ENCODE measurements at places on chromosomes 6 and 20.

- no peak for DNase-seq
These were observed 9.8 kb downstream of the RAET1G start for GRCh38 chr6:149913085-149913484.

GRCh38 chr20:39318911-39319310, 356.8 kb downstream of the DHX35 start:
- DNase-seq = no peak

DNA sequence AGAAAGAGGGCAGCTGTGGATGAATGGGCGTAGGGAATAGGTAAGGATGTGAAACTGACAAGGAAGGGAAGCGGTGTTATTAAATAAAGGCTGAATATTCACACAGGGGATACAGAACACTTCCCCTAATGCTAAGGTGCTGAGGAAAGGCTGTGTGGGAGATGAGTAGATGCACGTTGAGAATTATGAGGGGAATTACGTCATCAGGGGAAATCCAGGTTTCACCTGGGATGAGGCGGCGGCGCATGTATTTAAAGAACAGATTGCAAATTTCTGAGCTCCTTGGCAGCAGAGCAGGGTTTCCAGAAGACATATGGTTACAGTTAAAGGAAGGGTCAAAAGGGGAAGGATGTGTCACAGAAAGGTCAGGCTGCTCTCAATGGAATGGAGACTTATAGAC, 28.7 kb upstream of the EDN1 start:
- no peak for DNase-seq

- DNase-seq = no peak
These were observed 327.9 kb upstream of the KHDRBS2 start for GRCh38 chr6:62613928-62614327.

DNA sequence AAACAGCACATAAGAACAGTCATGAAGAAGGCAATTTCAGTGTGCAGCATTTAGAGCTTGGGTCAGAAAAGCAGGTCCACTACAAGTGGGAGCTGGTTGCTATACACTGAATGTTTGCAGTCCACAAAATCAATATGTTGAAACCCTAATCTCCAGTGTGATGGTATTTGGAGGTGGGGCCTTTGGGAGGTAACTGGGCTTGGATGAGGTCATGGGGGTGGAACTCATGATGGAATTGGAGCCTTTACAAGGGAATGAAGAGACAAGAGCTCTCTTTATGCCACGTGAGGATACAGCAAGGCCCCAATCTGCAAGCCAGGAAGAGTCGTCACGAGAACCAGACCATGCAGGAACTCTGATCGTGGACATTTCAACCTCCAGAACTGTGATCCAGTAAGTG, 216.7 kb upstream of the SLC35B3 start:
- DNase-seq = no peak

GRCh38 chr20:48530957-48531356, 296.8 kb downstream of the PREX1 start:
- no peak for DNase-seq

DNA sequence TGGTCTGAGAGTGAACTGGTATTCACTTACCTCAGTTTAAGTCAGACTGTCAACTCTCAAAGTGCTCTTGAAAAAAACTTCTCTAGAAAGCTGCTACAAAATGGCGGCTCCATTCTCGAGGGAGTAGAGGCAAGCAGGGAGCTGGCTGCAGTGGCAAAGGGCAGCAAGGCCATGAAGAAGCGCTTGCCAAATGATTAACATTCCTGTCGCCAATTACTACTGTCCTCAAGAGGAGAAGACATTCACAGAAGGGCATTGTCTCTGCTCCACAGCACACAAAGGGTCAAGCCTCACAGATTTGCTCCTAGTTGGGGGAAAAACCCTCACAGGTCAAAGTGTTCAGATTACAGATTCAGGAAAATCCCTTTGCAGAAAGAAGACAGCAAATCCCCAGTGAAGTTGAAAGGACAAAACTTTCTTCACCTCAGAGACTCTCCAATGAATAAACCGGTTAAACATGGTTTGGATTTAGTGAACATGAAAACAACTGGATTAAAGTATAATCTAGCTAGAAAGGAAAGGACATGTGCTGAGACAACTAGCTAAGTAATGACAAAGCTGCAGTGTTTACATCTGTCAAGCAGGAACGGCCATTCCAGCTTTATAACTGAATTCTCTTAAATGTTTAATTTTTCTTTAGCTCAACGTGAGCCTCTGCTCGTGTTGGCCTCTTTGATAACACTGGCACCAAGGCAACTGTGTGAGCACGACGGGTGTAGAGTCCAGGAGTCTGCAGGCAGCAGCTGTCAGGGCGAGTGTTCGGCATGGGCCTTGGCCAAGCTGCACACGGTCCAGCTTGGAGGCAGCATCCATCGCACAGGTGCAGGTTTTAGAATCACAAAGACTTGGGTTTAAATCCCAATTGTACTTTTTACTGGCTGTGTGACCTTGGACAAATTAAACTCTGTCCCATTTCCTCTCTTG, 37.6 kb downstream of the NR2E1 start:
- DNase-seq = no peak

DNA sequence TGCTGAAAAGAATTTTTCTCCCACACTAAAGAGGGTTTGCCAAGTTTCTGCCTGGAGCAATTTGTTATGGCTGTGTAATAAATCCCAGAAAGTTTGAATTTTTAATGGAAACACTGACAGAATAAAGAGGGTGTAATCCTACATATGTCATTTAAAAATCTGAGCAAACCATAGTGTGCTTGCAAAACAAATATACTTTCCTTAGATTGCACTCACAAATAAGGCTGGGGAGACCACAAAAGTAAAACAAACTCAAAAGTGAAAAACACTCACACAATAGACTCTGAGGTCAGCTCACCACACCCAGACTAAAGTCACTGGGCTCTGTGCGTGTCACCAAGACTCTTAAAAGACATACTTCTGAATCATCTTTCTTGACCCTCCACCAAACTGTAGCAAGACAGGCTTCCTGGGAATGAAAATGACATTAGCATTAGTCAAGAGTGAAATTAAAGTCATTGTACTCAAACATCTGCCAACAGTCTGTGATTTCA, 4.8 kb upstream of the ATXN1 start:
- DNase-seq = no peak

- no peak for DNase-seq
These were observed 149.3 kb upstream of the FOXQ1 start for GRCh38 chr6:1162367-1163275.

- DNase-seq = no peak
These were observed 228.7 kb upstream of the PLN start for GRCh38 chr6:118319416-118319815.

DNA sequence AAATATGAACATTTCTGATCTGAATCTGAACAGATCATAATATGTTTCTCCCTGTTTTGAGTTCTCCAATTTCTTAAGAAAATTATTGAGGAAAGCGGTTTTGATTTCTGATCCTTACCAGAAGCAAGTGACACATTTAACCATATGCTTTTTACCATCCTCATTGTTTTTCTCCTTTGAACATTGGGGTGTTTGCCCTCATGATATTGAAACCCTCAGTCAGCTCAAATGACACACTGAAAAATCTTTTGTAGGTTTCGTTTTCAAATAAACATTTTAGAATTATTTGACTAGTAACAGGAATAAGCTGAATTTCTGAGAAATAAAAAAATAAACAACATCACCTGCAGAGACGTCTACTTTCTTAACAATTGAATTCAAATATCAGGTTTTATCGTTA, 252.1 kb downstream of the DOK5 start:
- DNase-seq = no peak

- no peak for DNase-seq
These were observed 215.0 kb upstream of the SHLD1 start for GRCh38 chr20:5535125-5535756.

GRCh38 chr6:107941627-107942026, 16.4 kb downstream of the SEC63 start:
- no peak for DNase-seq

DNA sequence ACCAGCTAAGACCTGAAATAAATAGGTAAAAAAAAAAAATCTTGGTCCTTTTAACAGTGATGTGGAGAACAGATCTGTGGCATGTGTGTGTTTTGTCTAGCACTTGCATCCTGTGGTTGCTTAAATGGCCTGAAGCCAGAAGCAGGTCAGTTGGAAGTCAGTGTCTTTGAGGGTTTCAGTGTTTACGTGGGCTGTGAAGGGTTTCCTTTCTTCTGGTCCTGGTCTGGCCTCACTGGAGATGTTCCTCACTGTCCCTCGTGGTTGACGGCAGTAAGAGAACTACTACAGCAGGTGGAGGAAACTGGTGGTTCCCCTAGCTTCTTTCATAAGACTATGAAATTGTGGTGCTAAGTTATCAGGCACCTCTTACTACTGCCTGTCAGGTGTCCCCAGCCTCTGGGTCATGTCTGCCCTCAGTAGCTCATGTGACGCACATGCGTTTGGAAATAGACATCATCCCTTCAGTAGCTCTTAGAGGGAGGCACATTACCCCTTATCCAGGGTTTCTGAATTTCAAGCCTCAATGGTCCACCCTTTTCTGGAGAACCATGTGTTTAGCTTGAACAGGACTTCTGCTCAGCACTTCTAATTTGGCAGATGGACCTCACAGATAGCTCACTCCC, 59.4 kb upstream of the SCP2D1 start:
- DNase-seq = no peak

DNA sequence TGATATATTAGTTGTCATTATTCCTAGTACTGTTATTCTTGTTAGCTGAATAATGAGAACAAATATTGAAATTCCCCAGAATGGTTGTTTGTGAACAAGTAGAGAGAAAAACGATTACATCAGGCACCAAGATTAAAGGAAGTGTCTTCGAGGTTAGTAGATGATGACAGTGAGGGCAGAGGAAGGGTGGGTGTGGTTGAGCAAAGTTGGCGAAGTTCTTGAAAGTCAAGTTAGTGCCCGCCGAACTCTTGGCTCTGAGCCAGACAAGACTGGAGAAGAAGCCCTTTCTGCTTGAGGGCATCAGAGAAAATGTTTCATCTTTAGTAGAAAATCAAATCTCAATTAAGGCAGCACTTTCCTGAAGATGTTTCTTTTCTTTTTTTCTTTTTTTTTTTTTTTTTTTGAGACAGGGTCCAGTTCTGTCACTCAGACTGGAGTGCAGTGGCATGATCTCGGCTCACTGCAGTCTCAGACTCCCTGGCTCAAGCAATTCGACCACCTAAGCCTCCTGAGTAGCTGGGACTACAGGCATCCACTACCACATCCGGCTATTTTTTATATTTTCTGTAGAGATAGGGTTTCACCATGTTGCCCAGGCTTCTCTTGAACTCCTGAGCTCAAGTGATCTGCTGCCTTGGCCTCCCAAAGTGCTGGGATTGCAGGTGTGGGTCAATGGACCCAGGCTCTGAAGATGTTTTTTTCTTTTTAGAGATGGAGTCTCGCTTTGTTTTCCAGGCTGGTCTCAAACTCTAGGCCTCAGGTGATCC, 77.1 kb downstream of the SGK1 start:
- DNase-seq = peak; percentile 82

DNA sequence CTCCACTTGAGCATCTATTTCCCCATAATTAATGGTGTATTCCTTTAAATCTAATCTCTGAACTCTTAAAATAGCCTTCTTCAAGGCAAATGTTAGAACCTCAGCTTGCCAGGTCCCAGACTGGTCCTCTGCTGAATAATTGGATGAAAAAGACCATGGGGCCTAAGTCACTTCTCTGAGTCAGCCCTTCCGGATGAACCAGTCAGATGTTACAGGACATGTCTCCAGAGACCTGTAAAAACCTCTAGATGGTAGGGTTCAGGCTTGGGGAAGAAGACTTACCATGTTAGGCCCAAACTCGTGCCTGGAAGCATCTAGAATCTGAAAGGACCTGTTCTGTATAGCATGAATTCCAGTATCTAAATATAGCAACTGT, 97.3 kb downstream of the CDKAL1 start:
- no peak for DNase-seq

- DNase-seq = no peak
These were observed 1405.1 kb upstream of the EYS start for GRCh38 chr6:67112120-67112519.

DNA sequence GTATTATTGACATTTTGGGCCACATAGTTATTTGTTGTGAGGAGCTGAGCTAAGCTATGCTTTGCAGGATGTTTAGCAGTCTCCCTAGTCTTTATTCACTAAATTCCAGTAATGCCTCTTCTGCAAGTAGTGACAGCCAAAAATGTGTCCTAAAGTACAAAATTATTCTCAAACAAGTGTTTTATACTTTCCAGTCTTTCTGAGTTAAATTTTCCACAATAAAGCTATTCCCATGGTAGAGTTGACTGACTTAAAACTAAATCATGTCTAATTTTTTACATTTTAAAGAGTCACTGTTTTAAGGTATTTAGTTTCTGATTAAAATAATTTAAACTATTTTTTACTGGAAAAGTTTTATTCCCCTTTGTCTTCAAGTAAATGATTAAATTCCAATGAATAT, 717.8 kb upstream of the HS3ST5 start:
- DNase-seq = no peak

- DNase-seq = no peak
These were observed 591.9 kb downstream of the CD109 start for GRCh38 chr6:74287932-74288331.

DNA sequence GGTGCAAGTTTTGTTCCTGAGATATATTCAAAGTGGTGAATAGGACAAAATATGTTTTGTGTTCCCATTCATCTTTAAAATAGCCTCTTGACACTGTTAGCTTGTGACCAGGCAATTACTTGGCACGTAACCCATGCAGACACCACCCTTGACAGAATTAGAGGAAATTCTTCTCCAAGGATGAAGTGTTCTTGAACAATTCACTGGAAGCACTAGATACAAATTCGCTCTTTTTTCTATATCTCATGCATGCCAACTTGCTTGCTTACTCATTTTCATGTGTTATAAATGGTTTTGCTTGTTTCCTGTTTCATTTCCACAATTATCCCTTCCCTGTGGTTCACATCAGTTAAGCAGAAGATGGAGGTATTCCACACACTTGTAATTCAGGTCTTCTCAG, 105.2 kb upstream of the MAN1A1 start:
- no peak for DNase-seq

DNA sequence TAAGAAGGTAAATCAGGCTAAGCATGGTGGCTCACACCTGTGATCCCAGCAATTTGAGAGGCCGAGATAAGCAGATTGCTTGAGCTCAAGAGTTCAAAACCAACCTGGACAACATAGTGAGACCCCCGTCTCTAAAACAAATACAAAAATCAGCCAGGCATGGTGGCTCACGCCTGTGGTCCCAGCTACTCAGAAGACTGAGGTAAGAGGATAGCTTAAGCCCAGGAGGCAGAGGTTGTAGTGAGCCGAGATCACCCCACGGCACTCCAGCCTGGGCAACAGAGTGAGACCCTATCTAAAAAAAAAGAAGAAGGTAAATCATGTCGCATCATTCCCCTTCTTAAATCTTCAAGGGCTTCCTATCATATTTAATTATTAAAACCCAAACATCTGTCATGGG, 39.0 kb upstream of the PRND start:
- DNase-seq = no peak

All from effector CD4-positive, alpha-beta T cell (primary cell).